Neural progenitor cell (in vitro differentiated cells): ENCODE measurements at places on chromosomes 12 and 14.

GRCh38 chr12:97246368-97246767 lies 216.2 kb upstream of the RMST start:
- peaks cover 25% of the 10 kb centered on the region for H3K4me1 ChIP-seq
- no peaks in the 10 kb centered on the region for H3K27me3 ChIP-seq
- H3K27ac ChIP-seq: no peak overlapping the region
- no peaks in the 10 kb centered on the region for H3K36me3 ChIP-seq
- H3K4me3 ChIP-seq: no peak overlapping the region

DNA sequence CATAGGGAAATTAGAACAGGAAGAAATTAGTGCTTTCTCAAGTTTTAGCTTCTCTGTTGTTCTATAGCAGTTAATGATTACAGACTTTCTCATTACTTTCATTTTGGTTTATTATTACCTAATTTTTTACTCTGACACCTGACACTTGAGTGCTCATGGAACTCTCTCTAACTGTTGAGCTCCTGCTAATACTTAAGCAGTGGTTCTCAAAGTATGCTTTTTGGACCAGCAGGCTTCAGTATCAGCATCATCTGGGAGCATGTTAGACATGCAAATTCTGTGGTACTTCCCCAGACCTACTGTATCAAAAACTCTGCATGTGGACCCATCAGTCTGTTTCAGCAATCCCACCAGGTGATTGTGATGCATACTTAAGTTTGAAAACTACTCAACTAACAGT lies 235.3 kb downstream of the CCDC91 start:
- no peak overlapping the region for H3K4me3 ChIP-seq
- no peak for DNase-seq
- no peak overlapping the region for H3K27ac ChIP-seq
- H3K27me3 ChIP-seq: no peaks in the 10 kb centered on the region
- H3K4me1 ChIP-seq: no peaks in the 10 kb centered on the region
- no peaks in the 10 kb centered on the region for H3K36me3 ChIP-seq

DNA sequence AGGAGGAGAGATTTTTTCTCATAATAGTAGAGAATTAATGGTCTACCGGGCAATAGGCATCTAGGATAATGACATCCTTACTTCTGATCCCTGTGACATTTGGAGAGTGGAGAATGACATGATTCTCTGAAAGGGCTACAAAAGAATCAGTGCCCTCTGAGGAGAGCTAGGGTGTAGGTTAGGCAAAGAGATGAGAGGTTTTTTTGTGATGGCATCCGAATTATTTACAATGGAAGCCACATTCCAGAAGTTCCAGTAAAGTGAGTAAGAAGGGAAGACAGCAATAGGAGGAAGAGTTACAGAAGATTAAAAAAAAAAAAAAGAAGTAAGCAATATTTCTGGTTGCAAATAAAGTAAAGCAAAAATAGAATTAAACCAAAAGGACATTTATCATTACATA lies 478.0 kb downstream of the RMST start:
- peak; percentile 20 for DNase-seq
- H3K36me3 ChIP-seq: no peaks in the 10 kb centered on the region
- H3K27ac ChIP-seq: no peak overlapping the region
- no peak overlapping the region for H3K4me3 ChIP-seq

DNA sequence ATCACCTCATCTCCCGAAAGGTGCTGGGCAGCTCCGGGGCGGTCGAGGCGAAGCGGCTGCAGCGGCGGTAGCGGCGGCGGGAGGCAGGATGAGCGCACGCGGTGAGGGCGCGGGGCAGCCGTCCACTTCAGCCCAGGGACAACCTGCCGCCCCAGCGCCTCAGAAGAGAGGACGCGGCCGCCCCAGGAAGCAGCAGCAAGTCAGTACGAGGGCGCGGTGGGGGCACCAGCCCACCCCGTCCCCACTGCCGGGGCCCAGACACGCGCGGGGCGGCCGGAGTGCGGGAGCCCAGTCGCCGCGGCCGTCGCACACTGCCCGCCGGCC lies 862 bp downstream of the HMGA2 start:
- H3K4me3 ChIP-seq: peak overlapping the region; percentile 73
- H3K4me1 ChIP-seq: peaks cover 36% of the 10 kb centered on the region
- peaks cover 6% of the 10 kb centered on the region for H3K36me3 ChIP-seq

DNA sequence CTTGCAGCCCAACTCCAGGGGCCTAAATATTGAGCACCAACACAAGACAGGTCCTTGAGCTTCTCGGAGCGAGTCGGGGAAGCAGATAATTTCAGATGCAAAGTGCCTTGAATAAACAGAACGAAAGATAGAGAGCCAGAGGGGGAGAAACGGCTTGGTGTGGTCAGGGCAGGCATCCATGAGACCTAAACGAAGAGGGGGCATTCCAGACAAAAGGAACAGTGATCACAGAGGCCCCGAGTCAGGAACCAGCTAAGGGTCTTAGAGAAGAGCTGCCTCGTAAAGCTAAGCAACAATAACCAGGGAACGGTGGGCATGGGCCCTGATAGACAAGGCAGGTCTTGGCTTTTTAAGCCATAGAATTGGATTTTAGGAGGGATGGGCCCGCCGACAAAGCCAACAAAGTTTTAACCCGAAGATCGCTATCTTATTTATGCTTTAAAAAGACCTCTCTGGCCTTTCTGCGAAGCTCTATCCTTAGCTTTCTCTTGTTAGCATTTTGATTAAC lies 421 bp upstream of the ACADS start:
- peak; percentile 33 for DNase-seq
- peak overlapping the region; percentile 65 for H3K4me3 ChIP-seq
- H3K27ac ChIP-seq: no peak overlapping the region
- peaks cover 15% of the 10 kb centered on the region for H3K27me3 ChIP-seq
- no peaks in the 10 kb centered on the region for H3K36me3 ChIP-seq

DNA sequence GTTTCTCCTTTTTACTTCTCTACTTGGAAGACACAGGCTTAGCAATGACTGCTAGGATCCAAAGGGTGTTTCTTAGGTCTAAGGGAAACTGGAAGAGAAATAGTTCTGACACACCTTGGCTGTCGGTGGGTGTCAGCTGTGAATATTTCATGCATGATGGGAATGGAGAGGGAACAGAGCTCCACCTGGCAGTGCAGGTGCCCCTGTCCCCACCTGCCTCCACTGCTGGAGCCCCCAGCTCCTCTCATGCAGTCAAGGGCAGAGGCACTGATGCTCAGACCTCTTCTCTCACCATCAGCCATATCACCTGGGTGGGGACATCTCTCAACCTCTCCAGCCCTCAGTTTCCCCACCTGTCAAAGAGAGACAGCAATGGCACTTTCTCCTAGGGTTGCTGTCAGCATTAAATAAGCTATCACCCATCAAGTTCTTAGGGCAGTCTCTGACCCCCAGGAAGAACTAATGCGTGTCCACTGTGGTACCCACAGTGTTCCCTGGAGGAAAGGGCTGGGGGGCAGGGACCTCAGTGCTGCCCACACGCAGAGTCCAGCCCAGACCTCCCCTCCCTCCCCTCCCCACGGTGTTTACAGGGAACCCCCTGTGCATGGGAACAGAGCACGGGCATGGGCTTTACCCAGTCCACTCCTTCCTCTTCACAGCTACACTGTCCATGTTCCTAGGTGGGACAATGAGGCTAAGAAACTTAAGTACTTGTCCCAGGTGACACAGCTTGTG lies 69.1 kb downstream of the C14orf132 start:
- H3K36me3 ChIP-seq: no peaks in the 10 kb centered on the region
- H3K27me3 ChIP-seq: no peaks in the 10 kb centered on the region
- no peaks in the 10 kb centered on the region for H3K4me1 ChIP-seq
- no peak overlapping the region for H3K27ac ChIP-seq
- no peak overlapping the region for H3K4me3 ChIP-seq

GRCh38 chr12:66241061-66242043 lies 52.3 kb downstream of the IRAK3 start:
- peaks cover 12% of the 10 kb centered on the region for H3K4me1 ChIP-seq
- peaks cover 4% of the 10 kb centered on the region for H3K27me3 ChIP-seq
- no peak for DNase-seq
- H3K4me3 ChIP-seq: no peak overlapping the region
- no peak overlapping the region for H3K27ac ChIP-seq
- no peaks in the 10 kb centered on the region for H3K36me3 ChIP-seq
